ENCODE measurements at places on chromosomes 2 and 18.

DNA sequence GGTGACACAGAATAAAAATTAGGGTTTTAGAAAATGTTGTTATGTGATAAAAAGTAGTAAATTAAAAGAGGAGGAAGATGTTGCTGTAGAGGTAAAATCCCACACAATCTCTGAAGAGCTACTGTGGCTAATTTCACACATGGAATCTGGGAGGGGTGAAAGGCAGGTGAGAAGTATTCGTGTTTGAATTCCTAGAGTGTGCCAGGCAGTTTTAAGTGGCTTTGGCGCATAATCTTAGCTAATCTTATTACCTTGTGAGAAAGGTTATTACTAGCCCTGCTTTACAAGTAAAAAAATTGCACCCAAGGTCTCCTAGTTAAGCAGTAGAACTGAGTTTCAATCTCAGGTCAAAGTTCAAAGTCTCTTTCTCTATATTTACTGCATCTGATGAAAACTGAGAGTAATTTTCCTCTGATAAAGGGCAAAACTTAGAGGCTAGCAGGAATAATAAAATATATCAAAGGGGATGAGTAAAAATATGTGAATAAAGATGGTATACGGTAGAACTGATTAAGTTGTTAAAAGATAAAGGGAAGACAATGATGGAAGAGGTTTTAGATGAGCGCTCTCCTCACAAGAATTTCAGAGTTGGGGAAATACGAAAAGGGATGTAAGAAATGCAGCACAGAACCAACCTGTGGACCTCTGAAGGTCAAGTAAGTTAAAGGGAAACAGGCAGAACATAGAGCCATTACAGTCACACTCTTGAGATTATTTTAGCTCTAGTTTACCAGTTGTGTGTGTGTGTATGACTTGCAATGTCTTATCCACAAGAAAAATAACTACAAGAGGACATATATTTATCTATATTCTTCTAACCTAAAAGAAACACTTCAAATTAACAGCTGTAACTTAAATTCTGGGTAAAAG is 34.8 kb downstream of the GAREM1 start:
- H3K4me3 ChIP-seq: no peak overlapping the region
- DNase-seq: no peak
- peaks cover 9% of the 10 kb centered on the region for H3K4me1 ChIP-seq

DNA sequence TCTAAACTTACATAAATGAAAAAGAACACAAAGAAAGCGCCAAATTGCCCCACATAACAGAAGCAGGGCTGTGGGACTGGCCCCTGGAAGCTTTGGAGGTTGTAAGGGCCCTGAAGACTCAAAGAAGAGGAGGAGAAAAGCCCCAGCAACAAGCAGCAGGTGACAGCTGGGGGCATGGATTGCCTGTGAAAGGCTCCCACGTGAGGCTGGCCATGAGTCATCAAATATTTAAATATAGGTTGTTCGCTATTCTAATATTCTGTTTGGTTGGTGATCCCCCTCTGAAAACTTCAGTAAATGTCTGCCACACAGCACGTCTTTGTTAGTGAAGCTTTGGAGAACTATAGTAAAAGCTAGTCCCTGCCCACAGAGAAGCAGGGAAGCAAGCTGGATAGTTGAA is 132.4 kb downstream of the MREG start:
- DNase-seq: no peak
- H3K4me1 ChIP-seq: peaks cover 6% of the 10 kb centered on the region
- no peaks in the 10 kb centered on the region for H3K27me3 ChIP-seq
- H3K36me3 ChIP-seq: peaks cover 7% of the 10 kb centered on the region

DNA sequence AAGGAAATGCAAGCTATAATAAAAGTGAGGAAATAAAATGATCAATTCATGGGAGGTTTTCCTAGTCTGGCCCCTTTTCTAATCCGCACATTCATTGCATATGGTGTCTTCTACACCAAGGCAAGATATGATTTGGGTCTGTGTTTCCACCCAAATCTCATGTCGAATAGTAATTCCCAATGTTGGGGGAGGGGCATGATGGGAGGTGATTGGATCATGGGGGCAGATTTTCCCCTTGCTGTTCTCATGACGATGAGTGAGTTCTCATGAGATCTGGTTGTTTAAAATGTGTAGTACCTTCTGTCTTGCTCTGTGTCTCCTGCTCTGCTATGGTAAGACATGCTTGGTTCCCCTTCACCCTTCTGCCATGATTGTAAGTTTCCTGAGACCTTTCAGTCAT is 315.4 kb downstream of the CYRIA start:
- H3K4me1 ChIP-seq: peaks cover 8% of the 10 kb centered on the region
- peaks cover 3% of the 10 kb centered on the region for H3K27me3 ChIP-seq

DNA sequence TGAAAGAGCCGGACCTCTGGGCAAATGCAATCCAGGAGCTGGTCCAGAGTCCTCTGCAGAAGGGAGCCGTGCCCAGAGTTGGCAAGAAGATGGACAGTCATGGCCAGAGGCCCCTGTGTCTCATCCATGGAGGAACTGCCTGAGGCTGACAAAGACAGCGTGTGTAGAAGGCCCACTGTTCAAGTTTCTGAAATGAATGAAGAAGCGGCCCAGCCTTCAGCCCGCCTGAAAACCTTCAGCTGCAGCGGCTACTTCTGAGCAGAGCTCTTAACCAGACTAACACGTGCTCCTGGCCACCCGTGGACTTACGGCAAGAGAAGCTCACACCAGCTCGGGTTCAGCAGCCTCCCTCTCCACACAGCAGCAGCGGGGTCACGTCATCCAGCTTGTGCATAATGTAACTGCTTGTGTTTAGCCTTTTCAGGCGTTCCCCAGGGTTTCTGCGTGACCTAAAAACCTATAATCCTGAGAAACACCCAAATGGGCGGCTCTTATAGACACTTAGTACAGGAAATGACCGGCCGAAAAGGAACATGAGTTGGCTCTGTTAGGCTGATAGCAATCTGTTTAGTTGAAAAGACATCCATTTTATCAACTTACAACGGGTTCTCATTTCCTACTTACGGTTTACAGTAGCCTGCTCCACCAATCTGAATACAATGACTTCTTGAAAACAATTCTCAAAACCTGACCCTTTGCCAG is at the start of gene FAM124B:
TSS of gene FAM124B (minus strand) at position 467 of the 702 bp plus-strand sequence. CDS start at position 128, 339 bp downstream.
- no peak for DNase-seq
- H3K36me3 ChIP-seq: peaks cover 16% of the 10 kb centered on the region
- H3K27ac ChIP-seq: no peak within 1 kb of the TSS

DNA sequence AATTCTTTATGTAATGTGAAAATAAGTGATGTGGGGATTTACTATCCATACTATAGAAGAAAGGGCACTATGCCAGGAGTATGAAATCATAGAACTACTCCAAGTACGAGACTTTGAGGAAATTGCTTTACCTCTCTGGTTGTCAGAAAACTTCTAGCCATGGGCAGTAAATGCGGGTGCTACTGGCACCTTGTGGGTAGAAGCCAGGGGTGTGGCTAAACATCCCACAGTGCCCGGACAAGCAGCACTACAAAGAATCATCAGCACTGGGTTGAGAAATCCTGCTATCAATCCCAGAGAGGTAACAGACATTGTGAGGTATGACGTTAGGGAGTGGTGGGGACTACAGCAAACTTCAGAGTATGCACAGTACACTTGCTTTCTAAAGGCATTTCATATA is 453.5 kb upstream of the TNP1 start:
- H3K27ac ChIP-seq: no peak overlapping the region
- no peak for DNase-seq
- peaks cover 7% of the 10 kb centered on the region for H3K36me3 ChIP-seq

DNA sequence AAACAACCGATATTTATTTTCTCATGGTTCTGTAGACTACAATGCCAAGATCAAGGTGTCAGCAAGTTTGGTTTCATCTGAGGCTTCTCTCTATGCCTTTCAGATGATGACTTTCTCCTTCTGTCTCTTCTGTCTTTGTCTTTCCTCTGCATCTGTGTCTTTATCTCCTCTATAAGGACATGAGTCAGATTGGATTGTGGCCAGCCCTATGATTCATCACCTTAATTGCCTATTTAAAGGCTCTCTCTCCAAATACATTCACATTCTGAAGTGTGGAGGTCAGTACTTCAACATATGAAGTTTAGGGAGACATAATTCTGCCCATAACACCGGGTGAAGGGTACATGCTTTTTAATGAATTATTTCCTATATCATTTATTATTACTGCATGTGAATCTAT is 71.2 kb upstream of the CNTNAP5 start:
- no peaks in the 10 kb centered on the region for H3K36me3 ChIP-seq
- H3K4me1 ChIP-seq: peaks cover 8% of the 10 kb centered on the region
- no peaks in the 10 kb centered on the region for H3K27me3 ChIP-seq
